ENCODE measurements at places on chromosomes 4 and X.

DNA sequence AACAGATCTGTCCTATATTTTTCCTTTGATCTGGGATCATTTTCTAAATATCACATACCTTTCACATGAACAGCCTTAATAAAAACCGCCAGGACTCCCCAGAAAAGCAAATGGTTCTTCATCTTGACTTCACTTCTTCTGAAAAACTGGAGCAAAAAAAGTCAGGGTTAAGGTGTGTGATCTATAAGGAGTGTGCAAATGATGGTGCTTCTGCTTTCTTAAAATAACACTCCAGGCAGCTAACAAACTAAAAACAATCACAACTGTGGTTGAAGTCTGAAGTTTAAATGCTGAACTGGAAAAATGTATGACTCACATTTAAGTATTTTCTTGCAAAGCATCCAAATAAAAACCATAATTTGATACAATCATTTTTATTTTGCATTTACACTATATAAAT is at the start of gene JCHAIN:
TSS of gene JCHAIN (minus strand) at position 140 of the 400 bp plus-strand sequence. CDS start at position 122, 18 bp downstream.
- no peak for DNase-seq

DNA sequence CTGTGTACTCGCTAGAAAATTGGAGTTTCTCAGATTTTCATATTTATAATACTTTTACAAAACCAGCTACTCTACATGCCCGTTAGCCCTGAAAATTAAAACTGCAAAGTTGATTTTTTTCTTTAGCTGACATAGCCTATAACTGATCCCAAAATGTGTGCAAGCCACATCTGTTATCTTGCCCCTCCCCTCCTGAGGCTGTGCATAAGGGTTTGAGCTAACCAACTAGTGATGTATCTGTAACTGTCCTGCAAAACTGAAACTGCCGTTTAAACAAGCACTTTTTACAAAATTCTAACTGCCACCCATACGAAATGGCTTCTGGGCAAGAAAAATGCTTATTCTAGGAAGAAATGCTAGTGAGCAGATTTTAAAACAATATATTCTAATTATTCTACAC is 59.1 kb downstream of the EDNRA start:
- no peak for DNase-seq

- DNase-seq: no peak
These were observed 107.5 kb downstream of the VSIG4 start for GRCh38 chrX:65932173-65933084.

GRCh38 chrX:35622040-35622439 is 176.1 kb upstream of the MAGEB16 start:
- no peak for DNase-seq

GRCh38 chr4:11451716-11452115 is 23.0 kb upstream of the HS3ST1 start:
- no peak for DNase-seq

- DNase-seq: no peak
These were observed 646 bp upstream of the FAM3A start for GRCh38 chrX:154516656-154517100.

DNA sequence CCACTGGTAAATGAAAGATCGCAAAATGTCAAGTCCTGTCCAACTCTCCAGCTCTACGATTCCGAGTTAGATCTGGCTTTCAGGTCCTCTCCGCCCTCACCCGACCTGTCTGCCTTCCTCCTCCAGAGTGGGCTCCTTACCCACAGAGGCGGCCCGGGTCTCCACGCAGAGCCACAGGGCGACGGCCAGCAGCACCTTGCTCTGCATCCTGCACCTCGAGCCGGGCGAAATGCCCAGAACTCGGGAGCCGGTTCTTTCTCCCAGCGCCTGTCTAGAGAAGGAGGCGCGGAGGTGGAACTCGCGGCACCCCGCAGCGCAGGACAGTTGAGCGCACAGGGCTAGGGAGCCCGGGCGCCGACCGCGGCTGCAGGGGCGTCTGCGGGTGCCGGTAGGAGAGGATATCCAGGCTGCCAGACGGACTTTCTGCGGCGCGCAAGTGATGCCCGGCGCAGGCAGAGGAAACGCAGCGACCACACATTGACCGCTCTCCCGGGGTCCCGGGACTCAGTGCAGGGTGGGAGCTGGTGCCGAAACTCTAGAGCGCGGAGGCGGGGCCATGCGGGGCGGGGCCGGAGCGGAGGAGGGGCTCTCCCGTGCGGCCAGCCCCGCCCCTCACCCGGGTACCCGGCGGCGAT is at the start of gene KDR:
TSS of gene KDR (minus strand) at position 509 of the 635 bp plus-strand sequence. CDS start at position 207, 302 bp downstream.
- DNase-seq: no peak

- DNase-seq: no peak
These were observed 210.8 kb upstream of the RASGEF1B start for GRCh38 chr4:81682492-81682891.

- no peak for DNase-seq
These were observed 123.5 kb upstream of the BMPR1B start for GRCh38 chr4:94634271-94634670.

DNA sequence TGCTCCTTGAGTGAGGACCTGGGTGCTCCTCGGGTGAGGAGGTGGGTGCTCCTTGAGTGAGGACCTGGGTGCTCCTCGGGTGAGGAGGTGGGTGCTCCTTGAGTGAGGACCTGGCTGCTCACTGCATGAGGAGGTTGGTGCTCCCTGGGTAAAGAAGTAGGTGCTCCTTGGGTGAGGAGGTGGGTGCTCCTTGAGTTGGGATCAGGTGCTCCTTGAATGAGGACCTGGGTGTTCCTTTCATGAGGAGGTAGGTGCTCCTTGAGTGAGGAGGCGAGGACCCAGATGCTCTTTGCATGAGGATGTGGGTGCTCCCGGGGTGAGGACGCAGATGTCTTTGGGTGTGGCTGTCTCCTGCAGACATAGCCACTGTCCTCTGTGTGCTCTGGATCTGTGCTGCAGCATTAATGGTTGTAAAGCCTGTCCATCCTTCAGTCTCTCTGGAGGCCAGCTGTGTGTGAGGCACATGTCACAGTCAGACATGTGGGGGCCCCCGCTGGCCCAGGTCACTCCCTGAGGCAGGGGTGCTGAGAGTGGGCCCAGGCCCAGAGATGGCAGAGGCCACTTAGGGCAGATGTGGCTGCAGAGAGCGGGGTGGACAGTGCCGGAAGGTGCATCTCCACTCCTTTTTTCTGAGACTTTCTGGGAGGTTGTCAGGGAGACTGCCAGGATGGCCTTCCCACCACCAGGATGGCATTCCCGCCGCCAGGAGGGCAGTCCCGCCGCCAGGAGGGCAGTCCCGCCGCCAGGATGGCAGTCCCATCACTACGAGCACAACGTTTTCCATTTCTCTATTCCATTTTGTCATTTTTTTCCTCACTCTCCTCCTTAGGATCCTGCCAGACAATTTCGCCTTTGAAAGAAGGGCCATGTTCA is 101.8 kb downstream of the HMX1 start:
- DNase-seq: no peak

GRCh38 chrX:10884246-10884645 is 226.9 kb upstream of the HCCS start:
- no peak for DNase-seq

- no peak for DNase-seq
These were observed 105.7 kb downstream of the FRAS1 start for GRCh38 chr4:78162821-78163220.

GRCh38 chrX:3609810-3610209 is 103.6 kb downstream of the PRKX start:
- DNase-seq: no peak

DNA sequence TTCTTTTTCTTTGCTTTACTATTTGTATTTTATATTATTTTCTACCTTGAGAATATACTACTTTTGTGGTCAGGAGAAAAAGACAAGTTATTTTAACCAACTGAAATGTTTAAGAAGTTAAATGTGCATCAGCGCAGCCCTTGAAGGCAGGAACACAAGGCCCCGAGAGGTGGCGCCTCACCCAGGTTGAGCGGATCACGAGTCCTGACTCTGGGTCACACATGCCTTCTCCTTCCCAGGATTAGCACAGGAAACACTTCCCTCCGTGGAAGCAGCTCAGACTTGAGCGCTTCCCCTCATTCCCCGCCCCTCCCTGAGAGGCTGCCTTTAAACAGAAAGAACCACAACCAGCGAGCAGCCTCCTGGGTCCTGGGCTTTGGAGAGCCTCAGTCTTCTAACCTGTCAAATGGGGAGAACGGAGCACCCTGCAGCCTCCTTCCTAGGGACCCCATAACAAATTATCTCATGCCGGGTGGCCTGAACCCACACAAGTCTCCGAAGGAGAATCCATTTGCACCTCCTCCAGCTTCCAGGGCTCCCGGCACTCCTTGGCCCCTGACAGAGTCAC is 217.6 kb downstream of the AFAP1 start:
- no peak for DNase-seq

GRCh38 chr4:101277671-101278070 is 69.7 kb downstream of the PPP3CA start:
- no peak for DNase-seq

DNA sequence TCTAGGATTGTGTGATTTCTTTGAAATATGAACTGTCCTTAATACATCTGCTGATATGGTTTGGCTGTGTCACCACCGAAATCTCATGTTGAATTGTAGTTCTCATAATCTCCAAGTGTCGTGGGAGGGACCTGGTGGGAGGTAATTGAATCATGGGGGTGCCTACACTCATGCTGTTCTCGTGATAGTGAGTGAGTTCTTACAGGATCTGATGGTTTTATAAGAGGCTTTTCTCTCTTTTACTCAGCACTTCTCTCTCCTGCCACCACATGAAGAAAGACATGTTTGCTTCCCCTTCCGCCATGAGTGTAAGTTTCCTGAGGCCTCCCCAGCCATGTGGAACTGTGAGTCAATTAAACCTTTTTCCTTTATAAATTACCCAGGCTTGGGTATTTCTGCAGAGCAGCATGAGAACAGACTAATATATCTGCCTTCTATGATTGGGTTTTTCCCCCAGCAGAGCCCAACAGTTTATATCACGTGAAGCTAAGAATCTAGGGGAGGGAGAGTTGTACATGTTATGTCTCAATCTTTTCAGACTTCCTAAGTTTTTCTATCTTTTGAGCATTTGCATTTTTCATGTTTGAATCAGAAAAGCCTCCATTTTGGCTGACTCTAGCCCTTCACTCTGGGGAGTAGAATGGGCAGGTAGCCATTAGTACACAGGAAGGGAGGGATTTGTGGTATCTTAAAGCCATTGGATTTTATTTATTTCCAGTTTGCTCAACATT is 58.9 kb downstream of the PLAC1 start:
- DNase-seq: no peak

DNA sequence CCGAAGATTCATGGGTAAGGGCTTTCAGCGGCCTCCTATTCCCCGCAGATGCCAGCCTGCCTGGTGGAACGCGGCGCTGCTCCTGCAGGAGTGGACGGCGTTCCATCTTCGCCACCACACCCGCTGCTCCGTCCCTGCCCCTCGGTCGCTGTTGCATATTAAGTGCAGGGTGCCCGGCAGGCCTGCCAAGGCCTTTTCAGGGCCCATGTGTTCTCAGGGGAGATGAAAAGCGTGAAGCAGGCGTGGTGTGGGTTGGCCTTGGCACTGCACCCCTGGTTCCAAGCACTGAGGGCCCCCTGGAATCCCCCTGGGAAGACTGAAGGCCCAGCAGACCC is 52.0 kb downstream of the SORCS2 start:
- no peak for DNase-seq

DNA sequence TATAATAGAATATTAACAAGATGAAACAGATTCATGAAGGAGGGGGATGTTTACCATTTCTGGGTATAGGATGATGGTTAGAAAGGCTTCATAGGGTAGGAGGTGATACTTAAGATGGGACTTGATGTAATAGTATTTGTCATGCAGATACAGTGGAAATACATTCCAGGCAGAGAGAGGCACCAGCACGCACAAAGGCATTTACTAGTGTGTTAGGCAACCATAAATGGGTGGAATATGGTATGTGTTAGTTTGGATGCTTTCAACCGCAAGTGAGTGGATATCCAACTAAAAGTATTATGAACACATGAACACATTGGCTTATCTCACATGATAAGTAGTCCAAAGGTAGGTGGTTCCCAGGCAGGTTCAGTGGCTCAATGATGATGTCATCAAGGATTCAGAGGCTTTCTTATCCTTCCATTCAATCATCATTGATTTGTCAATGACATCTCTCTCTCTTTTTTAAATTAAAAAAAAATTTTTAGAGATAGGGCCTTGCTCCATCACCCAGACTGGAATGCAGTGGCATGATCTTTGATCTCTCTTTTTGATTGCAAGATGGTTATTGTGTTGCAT is 12.7 kb upstream of the STARD8 start:
- DNase-seq: no peak

DNA sequence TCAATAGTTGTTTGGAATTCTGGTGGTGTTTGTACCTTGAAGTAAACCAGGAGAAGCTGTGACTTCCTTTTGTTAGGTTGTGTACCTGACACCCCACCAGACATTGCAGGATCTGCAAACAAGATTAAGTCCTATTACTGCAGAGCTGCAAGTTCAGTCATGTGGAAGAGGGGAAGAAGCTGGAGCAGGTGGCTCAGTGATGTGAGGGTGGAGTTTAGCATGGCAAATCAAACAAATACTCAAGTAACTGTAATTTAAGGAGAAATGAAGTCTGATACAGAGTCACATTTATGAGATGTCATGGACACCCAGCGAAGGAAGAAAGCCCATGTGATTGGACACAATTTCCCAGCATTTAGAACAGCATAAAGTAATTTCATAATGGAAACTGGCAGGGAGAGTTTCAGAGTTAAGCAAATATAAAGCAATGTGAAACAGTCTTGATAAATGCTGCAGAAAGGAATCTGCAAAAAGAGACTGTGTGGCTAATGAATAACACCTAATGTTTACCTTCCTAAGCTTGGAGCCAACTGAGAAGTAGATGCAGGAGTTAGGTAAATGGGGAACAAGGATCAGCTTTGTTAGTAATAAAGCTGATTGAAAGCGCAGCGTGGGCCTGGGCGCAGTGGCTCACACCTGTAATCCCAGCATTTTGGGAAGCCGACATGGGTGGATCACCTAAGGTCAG is 249.1 kb downstream of the GBA3 start:
- no peak for DNase-seq

DNA sequence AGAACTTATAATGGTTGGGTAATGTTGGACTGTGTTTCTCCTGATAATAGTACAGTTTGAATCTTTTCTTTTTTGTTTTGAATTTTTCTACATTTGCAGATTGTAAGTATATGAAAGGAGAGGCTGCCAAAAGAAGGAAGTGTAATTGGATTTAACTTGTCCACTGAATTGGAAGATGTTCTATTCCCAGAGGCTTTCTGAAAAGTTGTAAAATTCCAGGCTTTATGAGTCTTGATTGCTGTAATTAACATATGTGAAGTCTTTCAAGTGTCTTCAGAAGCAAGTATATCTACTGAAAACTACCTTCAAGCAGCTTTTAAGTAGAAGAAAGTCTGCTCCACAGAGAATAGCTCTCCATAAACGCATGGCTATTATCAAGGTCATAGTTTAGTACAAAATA is 2456.4 kb downstream of the PCDH7 start:
- no peak for DNase-seq

GRCh38 chr4:100736641-100737451 is 219.0 kb upstream of the EMCN start:
- no peak for DNase-seq

All from SHP77 treated with DMSO at 0.1 percent for 48 hours (cell line).